ENCODE measurements at places on chromosomes 2 and 18.

DNA sequence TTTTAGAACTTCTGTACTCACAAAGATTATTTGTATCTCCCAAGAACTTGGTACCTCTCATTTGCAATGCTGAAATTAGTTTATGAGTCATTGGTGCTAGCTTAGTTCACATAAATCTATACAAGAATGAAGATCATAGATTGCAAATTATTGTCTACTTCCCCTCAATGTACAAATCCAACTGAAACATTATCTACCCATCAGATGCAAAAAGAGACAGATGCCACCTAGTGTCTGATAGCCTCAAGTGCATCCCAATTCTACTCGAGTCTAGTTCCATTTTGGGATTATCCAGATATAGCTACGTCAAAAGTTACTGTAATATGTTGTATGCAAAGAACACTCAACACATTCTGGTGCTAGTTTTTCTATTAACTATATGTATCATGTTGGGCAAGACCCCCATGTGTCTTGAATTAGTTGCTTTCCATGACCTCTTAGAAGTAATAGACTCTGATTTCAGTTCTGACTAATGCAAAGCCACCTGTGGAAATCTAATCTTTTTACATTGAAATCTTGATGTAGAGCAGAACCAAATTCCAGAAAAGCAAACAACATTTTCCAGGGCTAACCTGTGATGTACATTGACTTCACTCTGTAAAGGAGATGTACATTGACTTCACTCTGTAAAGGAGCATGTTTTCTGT lies 210.0 kb downstream of the RBM43 start:
- DNase-seq = no peak

DNA sequence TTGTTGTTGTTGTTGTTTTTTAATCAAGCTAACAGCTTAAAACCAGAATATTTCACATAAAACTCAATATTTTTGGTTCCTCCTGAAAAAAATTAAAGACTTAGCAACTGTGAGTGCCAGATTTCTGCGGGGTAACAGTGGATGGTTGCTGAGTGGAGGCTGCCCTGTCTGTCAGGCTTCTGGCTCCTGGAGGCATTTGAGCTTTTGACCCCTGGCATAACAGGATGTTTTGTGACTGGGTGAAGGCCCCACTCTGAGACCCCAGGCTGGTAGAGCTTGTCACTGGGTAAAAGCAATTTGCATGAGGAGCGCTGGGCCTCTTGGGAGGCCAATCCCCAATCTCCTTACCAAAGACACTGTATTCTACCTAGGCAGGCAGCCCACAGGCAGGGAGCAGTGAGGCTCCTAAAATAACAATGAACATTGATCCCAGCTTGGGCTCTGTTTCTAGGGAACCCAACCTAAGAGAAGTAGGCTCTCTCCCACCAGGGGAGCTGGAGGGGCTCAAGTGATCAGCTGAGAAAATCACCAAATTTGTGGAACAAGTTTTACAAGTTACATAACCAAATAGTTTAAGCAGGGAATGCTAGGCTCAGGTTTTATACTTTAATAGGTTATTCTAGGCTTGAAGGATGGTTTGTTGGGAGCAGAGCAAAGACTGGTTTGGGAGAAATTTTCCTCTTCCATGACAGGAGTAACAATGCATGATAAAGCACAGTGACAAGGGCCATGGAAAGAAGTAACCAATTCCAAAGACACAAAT lies 5.9 kb upstream of the SPRED2 start:
- DNase-seq = no peak

GRCh38 chr18:51255693-51256092 lies 58.2 kb upstream of the MEX3C start:
- DNase-seq = no peak

DNA sequence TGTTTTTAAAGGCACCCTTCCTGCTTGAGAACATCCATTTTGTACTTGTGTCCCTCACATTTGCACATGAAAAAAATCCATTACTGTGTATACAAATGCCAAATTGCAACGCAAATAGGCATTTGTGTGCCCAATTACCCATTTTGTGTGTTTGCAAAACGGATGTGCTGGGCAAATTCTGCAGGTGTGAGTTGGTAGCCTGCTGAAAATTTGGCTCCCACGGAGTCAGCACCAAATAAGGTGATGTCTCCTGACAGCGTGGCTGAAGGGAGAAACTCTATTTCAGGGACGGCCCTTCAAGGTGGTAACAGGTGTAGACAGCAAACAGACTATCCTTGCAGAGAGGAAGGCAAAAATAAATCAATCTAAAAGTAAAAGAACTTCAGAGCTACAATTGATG lies 661.1 kb downstream of the BCL11A start:
- DNase-seq = no peak

GRCh38 chr2:72770879-72771461 lies 54.9 kb downstream of the EXOC6B start:
- DNase-seq = peak; percentile 58

- DNase-seq = no peak
Observed at GRCh38 chr18:62521593-62521992, 1.2 kb upstream of the ZCCHC2 start.

GRCh38 chr2:88074854-88075292 lies 7.2 kb downstream of the SMYD1 start:
- no peak for DNase-seq

DNA sequence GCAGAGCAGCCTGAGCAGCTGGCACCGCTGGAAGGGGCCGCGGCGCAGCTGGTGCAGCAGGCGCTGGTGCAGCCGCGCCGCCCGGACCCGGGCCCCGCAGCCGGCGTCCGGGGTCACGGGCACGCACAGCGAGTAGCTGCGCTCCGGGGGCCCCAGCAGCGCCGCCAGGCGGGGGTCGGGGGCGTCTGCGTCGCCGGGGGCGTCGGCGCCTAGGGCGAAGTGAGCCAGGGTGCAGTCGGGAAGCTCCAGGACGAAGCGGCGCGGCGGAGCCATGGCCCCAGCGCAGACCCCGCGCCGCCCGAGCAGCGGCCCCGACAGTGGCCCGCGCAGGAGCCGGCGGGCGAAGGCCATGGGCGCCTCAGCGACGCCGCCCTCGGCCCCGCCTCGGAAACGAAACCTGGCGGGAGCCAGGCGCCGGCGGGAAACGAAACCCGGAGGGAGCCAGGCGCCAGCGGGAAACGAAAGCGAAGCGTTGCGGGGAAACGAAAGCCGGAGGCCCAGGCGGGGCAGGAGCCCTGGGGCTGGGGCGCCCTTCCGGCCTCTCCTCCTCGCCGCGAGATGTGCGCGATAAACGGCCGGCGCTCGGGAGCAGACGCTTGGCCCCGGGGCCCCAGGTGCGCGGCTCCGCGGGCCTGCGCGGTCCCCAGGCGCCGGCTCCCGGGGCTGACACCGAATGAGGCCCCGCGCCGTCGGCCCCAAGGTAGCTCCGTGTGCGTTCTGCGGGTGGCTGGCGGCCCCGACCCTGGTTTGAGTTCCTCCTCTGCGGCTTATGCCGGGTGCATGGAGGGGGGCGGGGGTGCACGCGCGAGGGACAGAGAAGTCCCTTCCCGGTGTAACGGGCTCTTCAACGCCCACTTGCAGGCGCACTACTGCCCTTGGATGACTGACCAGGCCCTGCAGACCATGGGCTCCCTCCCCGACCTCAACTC lies at the start of gene CMPK2:
CMPK2 (minus strand) TSS at position 562 of the 929 bp plus-strand sequence; CDS start at position 351, 211 bp downstream.
- DNase-seq = peak; percentile 66

DNA sequence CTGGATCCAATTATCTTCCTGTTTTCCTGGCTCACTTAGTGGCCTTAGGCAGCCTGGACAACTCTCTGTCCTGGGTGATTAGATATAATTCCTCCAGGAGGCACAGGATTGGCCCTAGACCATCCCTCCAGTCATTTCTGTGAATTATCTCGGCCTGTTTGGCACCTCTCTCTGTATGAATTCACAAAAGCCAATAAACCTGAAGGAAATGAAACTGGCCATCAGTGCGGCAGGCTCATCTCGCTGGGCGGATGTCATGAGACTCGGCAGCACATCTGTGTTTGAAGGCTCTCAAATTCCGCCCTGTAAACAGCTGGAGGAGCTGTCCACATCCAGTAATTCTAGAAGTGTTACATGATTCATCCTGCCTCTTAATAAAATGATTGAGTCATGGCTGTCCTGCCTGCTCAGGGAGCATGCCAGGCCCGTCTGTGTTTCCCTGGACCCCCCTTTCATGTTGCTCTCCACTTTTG lies 38.6 kb downstream of the ACOXL start:
- no peak for DNase-seq

DNA sequence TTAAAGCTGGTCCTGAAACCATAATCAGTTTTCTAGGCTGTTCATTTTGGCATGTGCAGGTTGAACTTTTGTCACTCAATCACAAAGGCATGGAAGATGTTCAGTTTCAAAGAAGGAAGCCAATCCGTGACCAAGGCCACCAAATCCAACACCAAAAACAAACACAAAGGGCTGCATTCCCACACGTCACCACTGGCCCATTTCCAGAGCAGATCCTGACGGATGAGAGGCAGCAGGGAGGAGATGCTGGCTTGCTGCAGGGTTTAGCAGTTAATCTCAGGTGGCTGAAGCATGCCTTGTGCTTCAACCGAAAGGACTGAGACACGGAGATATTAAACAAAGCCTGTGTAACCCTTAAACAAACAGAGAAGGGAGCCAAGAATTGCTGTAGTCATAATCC lies 191.9 kb upstream of the CTAGE1 start:
- no peak for DNase-seq

- no peak for DNase-seq
Observed at GRCh38 chr18:52000435-52000834, 339.6 kb upstream of the DCC start.

DNA sequence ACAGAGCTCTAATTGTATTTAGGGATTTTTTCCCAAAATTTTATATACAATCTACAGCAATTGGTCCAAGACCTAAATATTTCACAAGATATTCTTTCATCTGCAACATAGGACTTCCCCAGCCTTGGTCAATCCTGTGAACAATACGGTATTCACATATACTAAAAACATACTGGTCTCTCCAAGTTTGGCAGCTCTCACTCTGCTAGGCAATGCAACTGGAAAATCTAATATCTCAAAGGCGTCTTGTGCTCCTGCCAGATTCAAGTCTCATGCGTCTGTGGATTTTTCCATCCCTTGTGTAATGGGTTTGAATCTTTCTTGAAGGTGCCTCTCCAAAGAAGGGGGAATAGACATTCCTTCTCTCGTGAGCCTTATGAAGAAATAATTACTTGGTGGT lies 27.4 kb upstream of the MBOAT2 start:
- DNase-seq = no peak

GRCh38 chr18:43819397-43819796 lies 542.1 kb upstream of the SYT4 start:
- no peak for DNase-seq

- no peak for DNase-seq
Observed at GRCh38 chr18:1015777-1016176, 111.1 kb downstream of the ADCYAP1 start.

GRCh38 chr2:216987252-216987821 lies 127.5 kb upstream of the TNP1 start:
- no peak for DNase-seq

GRCh38 chr2:118505436-118505835 lies 342.0 kb downstream of the EN1 start:
- no peak for DNase-seq

DNA sequence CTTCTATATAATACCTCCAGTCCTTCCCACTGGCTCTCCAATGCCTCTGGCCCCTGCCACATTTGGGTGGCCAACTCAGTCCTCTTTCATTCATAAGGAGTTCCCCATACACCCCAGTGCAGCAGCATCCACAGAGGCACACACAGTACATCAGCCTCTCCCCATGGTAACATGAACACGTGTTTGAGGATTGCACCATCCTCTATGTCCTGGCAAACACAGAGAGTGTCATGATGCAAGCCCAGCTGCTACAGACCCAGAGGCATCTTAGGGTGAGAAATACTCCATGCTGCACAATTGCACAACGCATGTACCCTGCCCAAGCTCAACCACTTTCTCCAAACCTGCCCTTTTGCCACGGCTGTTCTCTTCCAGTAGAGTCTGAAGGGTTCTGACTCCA lies 11.5 kb downstream of the IGFBP5 start:
- DNase-seq = no peak

- DNase-seq = no peak
Observed at GRCh38 chr2:164739966-164740365, 101.7 kb downstream of the COBLL1 start.

GRCh38 chr2:191573216-191573615 lies 104.7 kb upstream of the NABP1 start:
- no peak for DNase-seq

- no peak for DNase-seq
Observed at GRCh38 chr2:19767899-19768298, 133.9 kb downstream of the TTC32 start.

DNA sequence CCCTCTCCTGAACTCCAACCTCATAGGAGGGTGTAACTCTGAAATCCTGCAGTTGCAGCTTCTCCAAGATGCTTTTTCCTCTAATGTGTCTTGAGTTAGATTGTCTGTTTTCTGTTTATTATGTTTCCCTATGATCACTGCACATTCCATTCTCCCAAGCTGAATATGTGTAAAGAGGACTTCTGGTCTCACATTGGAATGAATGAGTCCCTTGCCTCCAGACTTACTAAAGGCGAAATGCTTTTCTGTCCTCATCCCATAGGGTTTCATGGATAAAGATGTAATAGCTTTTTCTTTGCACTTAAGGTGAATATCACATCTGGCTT lies 35.5 kb upstream of the CYP27A1 start:
- no peak for DNase-seq

GRCh38 chr2:224041554-224041953 lies 2.5 kb upstream of the SERPINE2 start:
- DNase-seq = no peak

- no peak for DNase-seq
Observed at GRCh38 chr2:174952607-174953006, 52.6 kb downstream of the CHN1 start.

DNA sequence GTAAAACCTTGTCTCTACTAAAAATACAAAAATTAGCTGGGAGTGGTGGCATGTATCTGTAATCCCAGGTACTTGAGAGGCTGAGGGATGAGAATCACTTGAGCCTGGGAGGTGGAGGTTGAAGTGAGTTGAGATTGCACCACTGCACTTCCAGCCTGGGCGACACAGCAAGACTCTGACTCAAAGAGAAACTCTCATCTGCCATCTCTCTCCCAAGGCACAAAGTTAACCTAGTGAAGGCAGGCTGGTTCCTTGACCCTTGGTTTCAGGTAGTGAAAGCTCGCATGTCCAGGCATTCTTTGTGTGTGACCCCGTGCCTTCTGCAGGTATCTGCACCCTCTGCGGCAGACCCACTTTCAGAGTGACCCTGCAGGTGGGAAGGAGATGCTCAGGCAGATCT lies 100.0 kb downstream of the WDSUB1 start:
- DNase-seq = no peak

DNA sequence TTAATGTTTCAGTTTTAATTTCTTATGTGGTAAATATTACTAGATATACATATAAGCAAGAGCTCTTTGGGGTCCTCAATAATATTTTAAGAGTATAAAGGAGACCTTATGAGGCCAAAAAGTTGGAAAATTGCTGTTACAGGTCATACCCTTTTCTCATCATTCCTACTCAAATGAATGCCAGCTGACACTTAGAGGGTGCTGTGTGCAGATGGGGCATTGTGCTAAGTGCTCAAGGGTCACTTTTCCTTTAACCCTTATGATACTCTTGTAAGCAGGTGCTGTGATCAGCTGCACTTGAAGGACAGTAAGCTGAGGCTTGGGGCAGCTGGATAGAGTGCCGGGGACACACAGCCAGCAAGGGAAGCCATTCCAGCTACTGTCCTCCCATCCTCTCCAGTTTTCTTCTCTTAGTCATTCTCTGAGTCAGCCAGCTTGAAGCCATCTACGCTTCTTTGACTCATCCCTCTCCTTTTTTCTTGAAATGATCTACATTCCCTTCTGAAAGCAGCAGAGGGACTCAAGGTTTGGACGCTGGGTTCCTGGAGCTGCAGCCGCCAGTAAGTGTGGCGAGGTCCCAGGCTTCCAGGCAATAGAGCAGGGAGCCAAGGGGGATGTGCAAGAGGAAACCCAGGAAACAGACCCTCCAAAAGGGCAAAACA lies 42.0 kb upstream of the CREB1 start:
- DNase-seq = no peak

GRCh38 chr2:102208774-102209173 lies 22.0 kb downstream of the IL1RL2 start:
- no peak for DNase-seq
